IMR-90 (cell line): ENCODE measurements at places on chromosomes 3 and 15. TPM values are rescaled to one million over a fixed set of nuclear protein-coding genes. Genes with fewer than 3 reads are reported as not detected.

CNOT10 gene
- total RNA-seq, result 19.4 and 20.4 TPM in 2 replicates

PLIN1 gene
- under 0.01 TPM in 2 replicates for total RNA-seq

STARD9 gene
- total RNA-seq, result 3.1 and 3.2 TPM in 2 replicates

PDZRN3 gene
- total RNA-seq, result 17.0 and 17.8 TPM in 2 replicates

STRIT1 gene
- not detected in 2 replicates for total RNA-seq

KIF7 gene
- total RNA-seq, result 5.0 and 5.3 TPM in 2 replicates

IL20RB gene
- total RNA-seq, result 0.56 and 0.72 TPM in 2 replicates

- DNase-seq, result no peak
Observed at GRCh38 chr15:66921319-66921915, 144.0 kb upstream of the SMAD3 start.

- DNase-seq, result no peak
Observed at GRCh38 chr15:67300266-67301025, 45.9 kb downstream of the IQCH start.

DNA sequence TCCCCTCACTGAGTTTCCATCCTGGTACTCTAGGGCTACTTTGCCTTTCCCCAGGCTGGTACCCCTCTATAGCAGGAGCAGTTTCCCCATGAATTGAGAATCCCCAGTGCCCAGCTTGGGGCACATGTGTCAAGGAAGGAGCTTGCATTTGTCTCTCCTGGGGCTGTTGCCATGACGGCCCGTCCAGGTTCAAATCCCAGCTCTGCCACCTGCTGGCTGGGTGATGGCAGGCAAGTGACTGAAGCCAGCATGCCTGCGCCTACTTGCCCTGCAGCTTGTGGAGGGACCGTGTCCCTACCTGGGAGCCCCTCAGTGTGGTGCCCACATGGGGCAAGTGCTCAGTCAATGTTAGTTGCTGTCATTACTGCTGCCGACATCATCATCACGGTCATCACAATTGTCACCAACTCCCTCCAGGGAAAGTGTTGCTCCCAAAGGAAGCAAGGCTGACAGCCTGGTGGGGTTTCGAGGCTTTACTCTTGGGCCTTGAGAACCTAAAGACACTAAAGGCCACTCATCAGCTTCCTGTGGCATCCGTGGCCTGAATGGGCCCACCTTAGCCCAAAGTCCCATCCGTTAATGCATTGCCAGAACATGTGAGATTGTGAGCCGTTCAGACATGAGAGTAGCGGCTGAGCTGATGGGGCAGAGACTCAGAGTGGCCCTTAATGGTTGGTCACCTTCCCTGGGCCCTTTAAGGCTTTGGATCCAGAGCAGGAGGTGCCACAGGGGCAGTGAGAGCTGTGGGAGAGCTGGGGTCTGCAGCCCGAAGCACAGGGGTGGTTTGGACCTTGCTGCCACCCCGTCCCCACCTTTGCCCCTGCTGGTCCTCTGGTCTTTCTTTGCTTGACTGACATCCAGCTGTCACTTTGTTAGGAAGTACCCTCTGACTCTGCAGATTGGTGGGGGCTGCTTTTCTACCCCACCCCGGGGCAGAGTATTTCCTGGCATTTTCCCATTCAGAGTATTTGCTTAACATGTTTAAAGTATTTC lies 144.4 kb downstream of the DNAJB8 start:
- peak; percentile 46 for DNase-seq

DNA sequence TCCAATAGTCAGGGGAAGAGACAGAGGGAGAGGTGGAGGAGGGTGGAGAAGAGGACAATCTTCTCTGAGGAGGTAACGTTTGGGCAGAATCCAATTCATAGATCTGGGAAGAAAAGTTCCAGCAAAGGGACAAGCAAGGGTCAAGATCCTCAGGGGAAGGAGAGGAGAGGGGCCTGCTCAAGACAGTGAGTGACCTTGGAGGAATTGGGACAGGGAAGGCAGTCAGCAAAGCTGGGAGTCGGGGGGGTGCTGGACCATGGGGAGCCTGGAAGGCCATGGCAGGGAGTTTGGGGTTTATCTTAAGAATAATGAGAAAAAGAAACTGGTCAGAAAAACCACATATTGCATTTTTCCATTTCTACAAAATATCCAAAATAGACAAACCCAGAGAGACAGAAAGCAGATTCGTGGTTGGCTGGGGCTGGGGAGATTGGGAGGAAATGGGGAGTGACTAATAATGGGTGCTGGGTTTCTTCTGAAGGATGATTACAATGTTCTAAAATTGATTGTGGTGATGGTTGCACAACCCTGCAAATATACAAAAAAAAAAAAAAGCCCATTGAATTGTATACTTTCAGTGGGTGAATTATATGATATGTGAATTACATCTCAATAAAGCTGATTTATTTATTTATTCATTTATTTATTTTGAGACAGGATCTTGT lies 19.6 kb upstream of the SRP14 start:
- peak; percentile 76 for DNase-seq

- peak; percentile 89 for DNase-seq
Observed at GRCh38 chr3:57805674-57806073, 49.6 kb downstream of the SLMAP start.

DNA sequence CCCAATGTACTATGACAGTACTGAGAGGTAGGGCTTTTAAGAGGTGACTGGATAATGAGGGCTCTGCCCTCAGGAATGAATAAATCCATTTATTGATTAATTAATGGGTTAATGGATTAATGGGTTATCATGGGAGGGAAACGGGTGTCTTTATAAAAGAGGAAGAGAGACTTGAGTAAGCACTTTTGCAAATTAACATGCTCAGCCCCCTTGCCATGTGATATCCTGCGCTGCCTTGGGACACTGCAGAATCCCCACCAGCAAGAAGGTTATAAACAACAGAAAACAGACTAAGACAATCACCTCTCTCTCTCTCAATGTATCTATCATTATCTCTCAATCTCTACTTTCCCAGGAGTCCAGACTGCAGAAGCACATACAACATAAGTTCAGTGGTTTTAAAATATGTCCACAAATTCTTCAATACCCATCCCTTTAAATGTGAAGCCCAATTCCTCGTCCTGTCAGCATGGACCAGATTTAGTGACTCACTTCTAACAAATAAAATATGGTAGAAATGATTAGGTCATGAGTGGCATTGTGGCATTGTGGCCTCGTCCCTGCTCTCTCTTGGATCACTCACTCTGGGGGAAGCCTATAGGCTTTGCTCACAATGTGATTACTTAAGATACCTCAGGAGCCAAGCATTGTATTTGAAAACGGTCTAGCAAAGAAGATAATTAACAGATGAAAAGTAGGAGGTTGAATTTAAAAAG lies 40.0 kb upstream of the IL12A start:
- DNase-seq, result peak; percentile 36

GRCh38 chr3:161372321-161373260 lies 1.3 kb upstream of the SPTSSB start:
- DNase-seq, result no peak

DNA sequence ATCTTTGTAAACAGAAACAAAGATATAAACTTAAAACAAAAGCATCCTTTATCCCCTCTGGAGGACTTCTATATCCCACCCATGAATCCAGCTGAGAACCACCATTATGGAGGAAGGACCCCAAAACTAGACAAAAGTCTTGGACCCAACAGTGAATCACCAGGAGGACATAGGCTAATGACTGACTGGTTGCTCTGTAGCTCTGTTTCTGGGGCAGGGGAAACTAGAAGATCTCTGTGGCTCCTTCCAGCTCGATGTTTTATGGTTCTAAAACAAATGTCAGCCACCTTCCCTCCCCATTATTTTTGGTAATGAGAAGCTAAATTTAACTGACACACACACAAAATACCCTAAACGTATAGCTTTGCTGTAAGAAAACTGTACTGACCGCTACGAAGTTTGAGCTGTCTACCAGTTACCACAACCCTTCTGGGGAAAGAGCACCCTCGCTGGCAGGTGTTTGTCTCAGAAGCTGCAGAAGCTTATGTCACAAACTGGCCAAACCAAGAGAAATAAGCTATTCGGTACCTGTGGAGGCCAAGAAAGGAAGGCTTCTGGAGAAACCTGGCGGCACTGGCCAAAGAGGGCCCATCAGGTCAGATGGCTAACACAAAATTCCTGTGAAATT lies 36.4 kb downstream of the MB21D2 start:
- no peak for DNase-seq

DNA sequence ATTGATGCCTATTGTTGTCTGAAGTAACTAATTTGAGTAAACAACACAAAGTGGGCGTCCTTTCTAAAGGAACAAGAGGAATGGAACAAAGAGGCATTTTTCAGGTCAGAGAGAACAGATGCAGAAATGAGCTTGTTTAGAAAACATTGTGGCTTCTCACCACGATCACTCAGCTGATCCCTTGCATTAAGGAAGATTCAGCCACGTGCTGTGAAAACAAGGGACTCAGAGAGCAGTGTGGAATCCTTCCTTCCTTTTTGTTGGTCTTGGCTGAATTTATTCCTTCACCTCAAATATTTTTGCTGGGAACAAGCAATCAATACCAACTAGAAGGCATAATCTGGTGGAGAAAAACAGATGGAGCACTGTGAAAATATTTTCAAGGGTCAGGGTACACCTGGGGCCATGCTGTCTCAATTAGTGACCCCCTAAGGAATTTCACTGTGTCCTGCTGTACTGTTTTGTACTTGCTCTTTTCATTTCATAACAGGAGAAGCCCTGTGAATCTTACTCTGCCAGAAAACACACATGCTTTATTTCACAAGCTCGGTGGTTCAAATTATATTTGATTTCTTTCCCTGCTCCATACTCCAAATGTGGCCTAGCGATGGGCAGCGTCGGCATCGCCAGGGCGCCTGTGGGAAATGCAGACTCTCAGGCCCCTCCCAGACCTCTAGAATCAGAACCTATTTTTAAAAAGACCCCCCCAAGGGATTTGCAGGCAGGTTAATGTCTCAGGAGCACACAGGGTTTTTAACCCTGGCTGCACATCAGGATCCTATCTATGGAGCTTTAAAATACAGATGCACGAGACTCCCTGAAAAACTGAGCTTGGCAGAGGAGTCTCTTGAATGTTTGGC lies 11.6 kb upstream of the SLC6A20 start:
- DNase-seq, result no peak

GRCh38 chr3:126955004-126955790 lies 27.7 kb upstream of the PLXNA1 start:
- no peak for DNase-seq

DNA sequence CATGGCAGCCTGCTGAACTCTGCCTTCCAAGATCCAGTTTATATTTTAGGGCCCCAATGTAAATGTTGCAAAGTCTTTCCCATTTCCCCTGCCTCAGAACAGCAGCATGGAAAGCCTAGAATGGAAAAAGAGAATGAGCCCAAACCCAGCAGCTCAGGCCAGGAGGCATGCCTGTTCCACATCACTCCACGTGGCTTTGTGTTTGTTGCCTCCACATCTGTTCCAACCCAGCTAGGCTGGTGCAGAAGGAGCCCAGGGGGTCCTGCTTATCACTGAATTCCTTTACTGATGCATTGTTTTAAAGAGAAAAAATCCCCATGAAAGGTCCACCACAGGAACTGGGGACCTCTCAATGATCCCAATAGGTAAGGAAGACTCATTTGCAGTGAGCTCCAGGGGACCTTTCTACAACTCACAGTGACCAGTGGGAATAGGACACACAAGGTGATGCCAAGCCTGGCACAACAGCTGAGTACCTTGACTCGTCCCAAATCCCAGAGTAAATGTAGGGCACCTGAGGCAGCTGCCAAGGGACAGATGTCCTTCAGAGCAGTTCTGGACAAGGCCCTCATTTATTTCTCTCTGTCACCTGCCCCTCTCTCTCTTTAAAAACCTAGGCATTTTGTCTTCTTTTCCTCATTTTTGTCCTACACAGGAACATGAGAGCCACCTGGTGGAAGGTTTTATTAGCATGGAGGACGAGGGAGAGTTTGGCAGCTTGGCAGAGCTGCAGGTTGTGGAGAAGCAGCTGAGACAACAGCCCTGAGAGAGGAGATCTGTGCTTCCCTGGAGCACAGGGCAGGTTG lies 41.7 kb upstream of the ADAMTS17 start:
- no peak for DNase-seq

DNA sequence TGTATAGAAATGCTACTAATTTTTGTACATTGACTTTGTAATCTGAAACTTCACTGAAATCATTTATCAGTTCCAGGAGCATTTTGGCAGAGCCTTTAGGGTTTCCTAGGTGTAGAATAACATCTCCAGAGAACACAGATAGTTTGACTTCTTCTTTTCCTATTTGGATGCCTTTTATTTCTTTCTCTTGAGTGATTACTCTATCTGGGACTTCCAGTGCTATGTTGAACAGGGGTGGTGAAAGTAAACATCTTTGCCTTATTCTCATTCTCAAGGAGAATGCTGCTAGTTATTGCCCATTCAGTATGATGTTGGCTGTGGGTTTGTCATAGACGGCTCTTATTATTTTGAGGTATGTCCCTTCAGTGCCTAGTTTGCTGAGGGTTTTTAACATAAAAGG lies 697.9 kb upstream of the ROBO1 start:
- no peak for DNase-seq

DNA sequence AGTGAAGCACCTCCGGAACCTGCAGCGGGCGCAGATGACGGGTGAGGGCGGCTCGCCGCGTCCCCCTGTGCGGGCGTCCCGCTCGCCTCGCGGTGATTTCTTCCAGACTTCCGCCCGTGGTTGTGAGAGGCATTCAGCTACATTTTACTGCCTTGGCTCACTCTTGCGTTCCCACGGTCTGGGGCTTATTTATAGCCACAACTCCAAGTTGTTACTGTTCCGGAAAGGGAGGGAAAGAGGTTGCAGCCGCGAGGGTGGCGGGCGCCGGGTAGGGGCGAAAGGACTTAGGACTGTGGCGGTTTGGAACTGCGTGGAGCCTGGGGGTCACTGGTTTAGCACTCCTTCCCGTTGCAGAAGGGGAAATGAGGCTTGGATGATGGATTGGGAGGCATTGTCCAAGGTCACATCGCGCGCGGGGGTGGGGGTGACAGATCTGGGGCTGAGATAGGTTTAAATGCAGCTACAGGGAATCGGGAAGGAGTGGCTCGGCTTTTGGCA lies 1.1 kb downstream of the HES1 start:
- DNase-seq, result peak; percentile 81

- DNase-seq, result no peak
Observed at GRCh38 chr15:97998307-97999071, 38.0 kb downstream of the ARRDC4 start.

- no peak for DNase-seq
Observed at GRCh38 chr15:97091093-97091492, 760.6 kb downstream of the NR2F2 start.

DNA sequence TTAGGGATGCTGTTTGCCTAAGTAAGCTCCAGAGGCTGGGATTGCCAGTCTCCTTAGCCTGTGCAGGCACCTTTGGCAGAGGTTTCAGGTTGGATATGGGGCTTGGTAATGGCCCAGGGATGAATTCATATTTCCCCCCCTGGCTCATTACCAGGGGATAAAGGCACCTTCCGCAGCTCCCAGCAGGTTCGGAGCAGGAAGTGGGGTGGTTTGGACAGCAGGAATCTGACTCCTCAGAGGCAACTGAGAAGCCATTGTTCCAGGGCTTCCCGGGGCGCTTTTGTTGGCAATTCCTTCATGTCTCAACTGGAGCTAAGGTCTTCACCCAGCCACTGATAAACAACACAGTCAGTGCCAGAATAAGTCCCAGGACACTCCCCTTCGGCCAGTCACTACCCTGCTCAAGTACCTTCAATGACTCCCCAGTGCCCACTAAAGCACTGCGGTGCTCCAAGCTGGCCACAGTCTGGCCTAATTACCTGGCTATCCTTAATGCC lies 85.3 kb upstream of the SLC6A6 start:
- no peak for DNase-seq
